Gastroesophageal sphincter (tissue), 4 donors: ENCODE measurements at places on chromosomes 11 and 22.

GRCh38 chr11:12088047-12088481 is 22.3 kb upstream of the MICAL2 start:
- ATAC-seq = peak; percentile 39
- H3K27me3 ChIP-seq = no peaks in the 10 kb centered on the region
- H3K27ac ChIP-seq = peak overlapping the region; percentile 84
- H3K4me3 ChIP-seq = no peak overlapping the region
- peaks cover 45% of the 10 kb centered on the region for H3K4me1 ChIP-seq

DNA sequence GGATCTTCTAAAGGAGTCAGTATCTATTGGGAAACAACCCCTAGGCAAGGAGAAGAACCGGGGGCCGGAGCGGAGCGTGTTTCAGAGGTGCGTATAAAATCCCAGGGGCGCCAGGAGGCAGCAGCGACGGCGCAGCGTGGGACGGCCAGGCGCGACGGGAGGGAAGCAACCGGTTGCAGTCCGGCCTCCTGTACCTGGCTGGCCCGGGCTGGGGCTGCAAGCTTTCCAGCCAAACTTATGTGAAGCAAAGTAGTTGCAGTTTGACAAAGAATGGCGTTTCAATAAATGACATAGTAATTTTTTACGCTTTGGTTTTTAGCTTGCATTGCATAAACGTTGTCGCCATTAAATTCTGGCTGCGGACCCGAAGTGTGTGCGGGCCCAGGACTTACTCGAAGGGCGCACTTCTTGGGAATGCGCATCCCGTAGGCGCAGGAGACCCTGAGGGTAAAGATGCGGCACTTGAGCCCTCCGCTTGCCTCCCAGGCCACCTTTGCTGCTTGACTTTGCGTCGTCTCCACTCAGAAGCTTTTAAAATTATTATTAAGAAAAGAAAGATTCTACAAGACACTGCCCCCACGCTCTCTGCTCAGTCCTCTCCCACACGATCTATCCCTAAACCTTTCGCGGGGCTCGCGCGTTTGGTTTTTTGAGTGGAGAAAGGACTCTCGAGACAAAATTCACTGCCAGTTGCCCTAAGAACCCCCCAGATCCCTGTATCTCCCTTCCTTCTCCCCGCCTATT is 1.6 kb upstream of the WT1 start:
- H3K27me3 ChIP-seq = peaks cover 100% of the 10 kb centered on the region
- peaks cover 10% of the 10 kb centered on the region for H3K4me1 ChIP-seq
- peak overlapping the region; percentile 45 for H3K4me3 ChIP-seq
- no peak overlapping the region for H3K27ac ChIP-seq

DNA sequence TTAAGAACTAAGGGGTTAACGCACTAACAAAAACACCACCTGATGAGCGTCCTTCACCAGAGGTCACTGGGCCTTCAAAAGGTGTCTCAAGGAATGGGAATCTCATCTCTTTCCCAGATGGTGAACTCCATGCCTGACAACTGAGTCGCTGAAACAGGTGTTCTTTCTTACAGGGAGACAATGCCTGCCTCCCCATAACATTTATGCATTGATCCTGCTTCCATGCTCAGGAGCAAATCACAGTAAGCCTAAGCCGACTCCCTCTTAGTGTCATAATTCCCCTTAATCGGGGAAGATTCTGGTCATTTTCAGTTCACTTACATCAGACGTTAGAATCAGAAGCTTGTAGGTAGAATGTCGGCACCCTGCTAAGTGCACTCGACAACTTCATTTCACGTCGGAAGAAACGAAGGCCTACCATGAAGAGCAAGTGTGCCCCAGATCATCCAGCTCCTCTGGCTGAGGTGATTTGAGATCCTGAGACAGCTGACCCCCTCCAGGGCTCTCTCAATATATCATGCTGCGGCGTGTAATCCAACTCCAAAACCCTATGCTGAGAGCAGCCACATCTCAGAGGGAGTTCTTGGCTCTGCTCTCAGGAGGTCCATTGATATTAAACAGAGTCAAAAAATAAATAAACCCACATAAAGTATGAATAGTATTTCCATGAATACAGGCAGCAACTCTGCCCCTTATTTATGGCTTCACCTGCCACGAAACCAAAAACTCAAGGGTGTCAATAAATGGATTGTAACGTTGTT is 163.1 kb downstream of the LARGE1 start:
- no peak overlapping the region for H3K27ac ChIP-seq
- H3K36me3 ChIP-seq = peaks cover 11% of the 10 kb centered on the region
- H3K4me1 ChIP-seq = no peaks in the 10 kb centered on the region

GRCh38 chr11:63622323-63622722 is 8.1 kb upstream of the PLAAT3 start:
- H3K4me1 ChIP-seq = no peaks in the 10 kb centered on the region
- ATAC-seq = no peak
- no peak overlapping the region for H3K27ac ChIP-seq
- no peak overlapping the region for H3K4me3 ChIP-seq
- H3K27me3 ChIP-seq = no peaks in the 10 kb centered on the region

GRCh38 chr11:22415476-22415875 is 77.3 kb downstream of the SLC17A6 start:
- no peaks in the 10 kb centered on the region for H3K27me3 ChIP-seq
- no peaks in the 10 kb centered on the region for H3K4me1 ChIP-seq
- H3K4me3 ChIP-seq = no peak overlapping the region
- H3K36me3 ChIP-seq = no peaks in the 10 kb centered on the region
- ATAC-seq = peak; percentile 26

- H3K27me3 ChIP-seq = peaks cover 100% of the 10 kb centered on the region
- ATAC-seq = no peak
- H3K4me1 ChIP-seq = peaks cover 48% of the 10 kb centered on the region
- no peak overlapping the region for H3K4me3 ChIP-seq
Observed at GRCh38 chr11:31802990-31803812, 7.9 kb downstream of the PAX6 start.

DNA sequence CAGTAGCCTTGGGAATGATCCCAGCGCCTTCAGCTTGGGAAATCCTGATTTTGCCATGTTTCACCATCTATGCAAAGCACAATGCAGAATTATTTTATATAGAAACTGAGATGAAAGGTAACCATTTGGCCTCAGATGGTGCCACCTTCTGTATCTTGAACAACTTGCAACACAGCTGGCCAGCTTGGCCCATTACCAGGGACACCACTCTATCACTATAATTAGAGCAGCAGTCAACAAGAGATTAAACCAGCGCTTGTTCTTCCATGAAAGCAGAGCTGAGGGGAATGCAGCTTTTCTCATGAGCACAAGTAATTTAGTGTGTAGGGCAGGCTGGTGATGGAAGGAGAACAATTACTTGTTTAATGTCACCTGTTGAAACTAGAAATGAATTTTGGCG is 6.7 kb upstream of the ZDHHC13 start:
- no peaks in the 10 kb centered on the region for H3K36me3 ChIP-seq
- H3K4me3 ChIP-seq = no peak overlapping the region
- no peak for ATAC-seq
- peaks cover 19% of the 10 kb centered on the region for H3K27me3 ChIP-seq
- H3K27ac ChIP-seq = no peak overlapping the region
- H3K4me1 ChIP-seq = no peaks in the 10 kb centered on the region

DNA sequence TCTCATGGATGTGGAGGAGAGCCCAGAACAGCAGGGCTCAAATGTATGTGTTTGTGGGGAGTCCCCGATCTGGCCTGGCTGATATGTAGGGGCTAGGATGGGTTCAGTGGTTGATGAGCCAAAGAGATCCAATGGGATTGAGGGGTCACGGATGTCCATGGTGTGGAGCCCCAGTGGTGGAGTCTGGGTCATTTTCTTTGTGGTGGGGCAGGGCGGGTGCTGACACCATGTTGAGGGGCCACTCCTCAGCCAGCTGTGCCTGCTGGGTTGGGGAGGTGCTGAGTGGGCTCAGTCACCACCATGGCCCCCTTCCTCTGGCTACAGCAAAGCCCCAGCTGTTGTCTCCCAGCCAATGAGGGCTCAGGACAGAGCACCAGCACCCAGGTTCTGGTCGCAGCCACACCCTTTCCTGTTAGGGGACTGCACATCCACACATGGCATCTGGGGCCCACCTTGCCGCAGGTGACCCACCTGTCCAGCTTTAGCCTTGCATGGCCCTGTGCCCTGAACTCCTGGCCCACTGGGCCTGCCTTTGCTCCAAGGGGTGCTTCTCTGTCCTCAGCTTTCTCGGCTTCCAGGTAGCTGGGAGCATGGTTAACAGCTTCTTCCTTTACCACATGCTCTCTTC is 3.2 kb upstream of the GNAZ start:
- no peaks in the 10 kb centered on the region for H3K36me3 ChIP-seq
- H3K4me3 ChIP-seq = no peak overlapping the region
- no peak for ATAC-seq
- H3K27me3 ChIP-seq = no peaks in the 10 kb centered on the region
- H3K4me1 ChIP-seq = no peaks in the 10 kb centered on the region

- H3K4me1 ChIP-seq = peaks cover 4% of the 10 kb centered on the region
- no peak overlapping the region for H3K27ac ChIP-seq
- H3K36me3 ChIP-seq = no peaks in the 10 kb centered on the region
Observed at GRCh38 chr11:2706321-2706720, 6.5 kb upstream of the KCNQ1OT1 start.

DNA sequence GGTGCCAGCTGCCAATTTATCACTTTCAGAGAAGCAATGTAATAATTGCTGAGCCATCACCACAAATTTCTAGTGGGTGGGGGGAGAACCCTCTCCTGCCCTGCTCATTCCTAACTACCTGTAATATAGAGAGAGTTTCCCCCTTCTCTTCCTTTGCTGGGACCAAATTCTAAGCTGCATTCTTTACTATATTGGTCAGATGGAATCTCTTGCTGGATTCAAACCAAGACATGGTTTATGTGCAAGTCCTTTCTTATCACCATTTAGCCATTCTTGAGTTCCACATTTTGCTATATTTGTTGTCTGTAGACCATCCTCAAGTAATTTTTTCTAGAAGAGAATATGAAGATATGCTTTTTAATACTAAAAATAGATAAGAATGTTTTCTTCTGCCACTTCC is 452.1 kb downstream of the MN1 start:
- H3K36me3 ChIP-seq = no peaks in the 10 kb centered on the region
- H3K27ac ChIP-seq = no peak overlapping the region
- H3K4me3 ChIP-seq = no peak overlapping the region
- H3K27me3 ChIP-seq = peaks cover 14% of the 10 kb centered on the region

DNA sequence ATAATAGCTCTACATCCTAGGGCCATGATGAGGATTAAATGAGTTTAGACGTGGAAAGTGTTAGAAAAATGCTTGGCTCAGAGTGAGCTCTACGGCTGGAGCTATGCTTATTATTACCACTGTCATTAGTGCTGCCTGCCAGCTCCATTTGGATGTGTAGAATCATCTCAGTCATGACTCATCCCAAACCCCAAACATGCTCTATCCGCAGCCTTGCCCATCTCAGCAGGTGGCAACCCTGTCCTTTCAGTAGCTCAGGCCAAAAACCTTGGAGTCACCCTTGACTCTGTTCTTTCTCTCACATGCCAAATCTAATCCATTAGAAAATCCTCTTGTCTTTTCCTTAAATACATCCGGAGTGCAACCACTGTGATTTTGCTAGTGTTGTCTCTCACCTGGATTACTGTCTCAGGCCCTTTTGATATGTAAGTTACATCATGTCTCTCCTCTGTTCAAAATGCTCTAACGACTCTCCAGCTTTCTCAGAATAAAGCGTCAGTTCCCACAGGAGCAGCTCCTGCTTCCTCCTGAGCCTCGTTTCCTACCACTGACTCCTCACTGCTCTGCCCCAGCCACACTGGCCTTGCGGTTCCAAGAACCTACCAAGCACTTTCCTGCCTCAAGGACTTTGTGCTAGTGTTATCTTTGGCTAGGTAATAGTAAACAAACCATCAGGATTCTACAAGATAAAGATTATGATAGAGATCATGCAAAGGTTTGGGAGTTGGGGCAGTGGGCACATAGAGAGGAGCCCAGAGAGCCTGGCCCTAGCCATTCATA is 10.5 kb upstream of the CHRM1 start:
- no peak for ATAC-seq
- H3K4me1 ChIP-seq = no peaks in the 10 kb centered on the region
- no peak overlapping the region for H3K27ac ChIP-seq
- no peak overlapping the region for H3K4me3 ChIP-seq

DNA sequence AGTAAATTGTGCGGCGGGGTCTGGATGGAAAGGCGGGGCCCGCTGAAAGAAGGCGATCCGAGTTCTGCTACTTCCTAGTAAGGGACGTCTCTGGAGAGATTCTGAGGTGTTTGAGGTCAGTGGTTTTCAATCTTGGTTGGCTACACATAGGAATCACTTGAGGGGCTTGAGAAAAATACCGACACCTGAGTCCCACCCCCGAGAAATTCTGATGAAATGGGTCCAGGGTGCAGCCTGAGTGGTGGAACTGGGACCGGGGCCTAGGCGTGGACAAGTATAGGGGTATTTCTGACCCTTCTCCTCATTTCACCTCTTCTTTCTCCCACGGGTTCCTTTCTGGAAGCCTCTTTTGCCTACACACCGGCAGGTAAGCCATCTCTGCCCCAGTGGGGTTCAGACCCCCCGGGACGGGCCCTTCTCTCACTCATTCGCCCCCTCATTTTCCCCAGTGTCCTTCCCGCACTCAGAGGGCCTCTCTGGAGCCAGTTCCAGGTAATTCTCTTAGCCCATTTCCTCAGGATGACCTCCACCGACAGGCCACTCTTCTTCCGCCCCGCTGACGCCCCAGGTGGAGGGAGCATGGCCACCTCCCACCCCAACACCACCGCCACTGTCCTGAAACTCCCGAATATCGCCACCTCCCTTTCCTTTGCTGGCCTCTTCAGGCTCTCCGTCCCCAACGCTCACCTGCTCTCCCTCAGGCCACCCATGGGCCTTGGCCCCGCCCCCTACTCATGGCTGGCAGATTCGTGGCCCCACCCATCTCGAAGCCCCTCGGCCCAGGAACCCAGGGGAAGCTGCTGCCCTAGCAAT is 11.8 kb downstream of the ROBO3 start:
- H3K27ac ChIP-seq = peak overlapping the region; percentile 93
- no peak for ATAC-seq
- H3K4me1 ChIP-seq = no peaks in the 10 kb centered on the region
- peak overlapping the region; percentile 33 for H3K4me3 ChIP-seq

DNA sequence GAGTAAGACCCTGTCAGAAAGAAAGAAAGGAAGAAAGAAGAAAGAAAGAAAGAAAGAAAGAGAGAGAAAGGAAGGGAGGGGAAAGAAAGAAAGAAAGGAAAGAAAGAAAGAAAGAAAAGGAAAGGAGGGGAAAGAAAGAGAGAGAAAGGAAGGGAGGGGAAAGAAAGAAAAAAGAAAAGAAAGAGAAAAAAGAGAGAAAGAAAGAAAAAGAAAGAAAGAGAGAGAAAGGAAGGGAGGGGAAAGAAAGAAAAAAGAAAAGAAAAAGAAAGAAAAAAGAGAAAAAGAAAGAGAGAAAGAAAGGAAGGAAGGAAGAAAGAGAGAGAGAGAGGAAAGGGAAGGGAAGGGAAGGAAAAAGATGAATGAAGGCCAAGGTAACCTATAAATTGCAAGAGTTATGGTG is 47.2 kb upstream of the SLC22A12 start:
- no peak for ATAC-seq
- H3K27ac ChIP-seq = no peak overlapping the region
- H3K36me3 ChIP-seq = no peaks in the 10 kb centered on the region

GRCh38 chr11:43738600-43739409 is 58.3 kb downstream of the HSD17B12 start:
- no peaks in the 10 kb centered on the region for H3K4me1 ChIP-seq
- no peak overlapping the region for H3K27ac ChIP-seq
- H3K36me3 ChIP-seq = no peaks in the 10 kb centered on the region

- H3K27me3 ChIP-seq = peaks cover 69% of the 10 kb centered on the region
- no peaks in the 10 kb centered on the region for H3K36me3 ChIP-seq
- no peaks in the 10 kb centered on the region for H3K4me1 ChIP-seq
- ATAC-seq = peak; percentile 31
Observed at GRCh38 chr11:71240865-71241691, 11.3 kb downstream of the SHANK2 start.

- H3K4me1 ChIP-seq = no peaks in the 10 kb centered on the region
- no peaks in the 10 kb centered on the region for H3K27me3 ChIP-seq
- no peak overlapping the region for H3K27ac ChIP-seq
- no peak overlapping the region for H3K4me3 ChIP-seq
Observed at GRCh38 chr11:77119531-77119936, 8.5 kb upstream of the MYO7A start.
